A549 treated with ZK216348 at 1 μM for 4 hours (cell line): ENCODE measurements at places on chromosomes 3 and 15. TPM values are rescaled to one million over a fixed set of nuclear protein-coding genes. Genes with fewer than 3 reads are reported as not detected.

GASK1A gene
- not detected in 5 replicates for total RNA-seq

CATSPER2 gene
- 0.41 to 2.0 TPM (median 0.58 TPM) in 5 replicates for total RNA-seq

DNAH12 gene
- total RNA-seq: 0.08 to 0.21 TPM (median 0.15 TPM) in 3 of 5 replicates, not detected in the others

ERICH6 gene
- total RNA-seq: not detected in 5 replicates

SH2D7 gene
- not detected in 5 replicates for total RNA-seq

NR1I2 gene
- not detected in 5 replicates for total RNA-seq

LIPH gene
- total RNA-seq: 5.5 to 7.5 TPM (median 6.7 TPM) in 5 replicates

GP5 gene
- not detected in 5 replicates for total RNA-seq

C15orf39 gene
- 19.8 to 32.8 TPM (median 32.5 TPM) in 5 replicates for total RNA-seq

RPSA gene
- total RNA-seq: 2,440 to 2,963 TPM (median 2,631 TPM) in 5 replicates

PLSCR2 gene
- not detected in 5 replicates for total RNA-seq

KBTBD13 gene
- not detected in 5 replicates for total RNA-seq

RIOX2 gene
- total RNA-seq: 29.7 to 35.8 TPM (median 31.2 TPM) in 5 replicates

DZIP3 gene
- 3.4 to 5.0 TPM (median 4.1 TPM) in 5 replicates for total RNA-seq

GABRA5 gene
- total RNA-seq: 84.5 to 124 TPM (median 113 TPM) in 5 replicates

ANKRD63 gene
- 0.21 to 0.67 TPM (median 0.35 TPM) in 4 of 5 replicates, not detected in the other for total RNA-seq

C3orf52 gene
- 10.2 to 14.1 TPM (median 12.2 TPM) in 5 replicates for total RNA-seq
